Progenitor cell of endocrine pancreas (in vitro differentiated cells): ENCODE measurements at places on chromosomes 12 and 14. TPM values are rescaled to one million over a fixed set of nuclear protein-coding genes. Genes with fewer than 3 reads are reported as not detected.
A peak's percentile ranks its signal among the peaks of the same experiment; 100 is the strongest.

DNA sequence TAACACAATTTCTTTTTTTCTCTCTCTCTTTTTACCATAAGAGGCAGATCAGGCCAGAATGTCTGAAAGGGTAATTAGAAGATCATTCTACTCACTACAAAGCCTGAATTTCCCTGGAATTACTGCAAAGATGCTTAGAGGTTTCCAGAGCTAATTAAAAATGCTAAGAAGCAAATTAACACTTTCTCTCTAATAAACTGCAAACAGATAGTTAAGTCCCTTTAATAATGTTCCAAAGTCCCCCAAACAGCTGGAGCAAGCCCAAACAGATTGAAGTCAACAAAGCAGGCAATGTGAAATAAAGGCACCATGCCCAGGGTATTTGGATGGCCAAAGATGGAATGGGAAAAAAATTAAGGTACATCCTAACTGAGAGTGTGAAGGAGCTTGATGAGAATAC, 208.8 kb upstream of the LRFN5 start:
- no peaks in the 10 kb centered on the region for H3K36me3 ChIP-seq
- no peak for DNase-seq
- no peaks in the 10 kb centered on the region for H3K27me3 ChIP-seq

- no peak overlapping the region for H3K4me3 ChIP-seq
- no peak for DNase-seq
- peaks cover 5% of the 10 kb centered on the region for H3K27me3 ChIP-seq
- no peak overlapping the region for H3K27ac ChIP-seq
- peaks cover 1% of the 10 kb centered on the region for H3K4me1 ChIP-seq
Observed at GRCh38 chr12:68272732-68273131, 19.3 kb upstream of the IL22 start.

DNA sequence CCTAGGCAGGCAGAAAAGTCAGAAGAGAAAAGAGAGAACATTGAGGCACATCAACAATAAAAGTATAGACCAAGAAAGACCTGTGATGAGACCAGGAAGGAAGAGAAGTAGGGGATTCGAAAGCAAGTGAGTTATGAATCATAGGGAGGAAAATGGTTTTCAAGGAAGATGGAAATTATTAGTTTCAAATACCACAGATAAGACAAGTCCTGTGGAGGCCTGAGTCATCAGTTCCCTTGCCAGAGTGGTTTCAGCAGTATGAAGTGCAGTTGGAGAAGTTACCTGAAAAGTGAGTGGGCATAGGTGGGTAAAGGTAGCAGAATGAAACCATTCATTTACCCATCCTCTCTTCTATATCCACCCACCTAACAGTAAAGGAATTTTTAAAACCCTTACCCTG, 25.2 kb upstream of the TSPAN8 start:
- no peak overlapping the region for H3K4me3 ChIP-seq
- H3K27ac ChIP-seq = no peak overlapping the region
- no peaks in the 10 kb centered on the region for H3K27me3 ChIP-seq
- H3K36me3 ChIP-seq = peaks cover 9% of the 10 kb centered on the region

DNA sequence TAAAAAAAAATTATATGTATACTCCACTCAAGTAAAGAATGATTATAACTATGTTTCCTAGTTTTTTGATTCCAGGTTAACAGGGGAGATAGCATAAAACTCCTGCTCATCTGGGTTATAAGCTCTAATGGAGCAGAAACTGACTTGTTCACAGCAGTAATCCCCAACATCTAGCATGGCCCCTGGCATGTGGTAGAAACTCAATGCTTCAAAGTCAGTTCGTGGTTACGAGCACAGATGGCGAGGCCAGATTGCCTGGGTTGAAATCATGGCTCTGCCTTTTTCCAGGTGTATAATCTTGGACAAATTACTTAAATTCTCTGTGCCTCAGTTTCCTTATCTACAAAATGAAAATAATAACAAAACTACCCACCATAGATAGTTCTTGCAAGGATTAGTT, 183.8 kb downstream of the TTC7B start:
- no peak overlapping the region for H3K4me3 ChIP-seq
- H3K27me3 ChIP-seq = no peaks in the 10 kb centered on the region
- no peak overlapping the region for H3K27ac ChIP-seq
- H3K4me1 ChIP-seq = peaks cover 3% of the 10 kb centered on the region
- H3K36me3 ChIP-seq = peaks cover 6% of the 10 kb centered on the region

GRCh38 chr14:22384167-22384549, 204.9 kb downstream of the DAD1 start:
- H3K36me3 ChIP-seq = no peaks in the 10 kb centered on the region
- H3K4me1 ChIP-seq = peaks cover 8% of the 10 kb centered on the region
- no peak overlapping the region for H3K27ac ChIP-seq
- DNase-seq = no peak
- H3K4me3 ChIP-seq = no peak overlapping the region

- no peak for DNase-seq
- H3K4me1 ChIP-seq = peaks cover 5% of the 10 kb centered on the region
- H3K27ac ChIP-seq = no peak overlapping the region
Observed at GRCh38 chr14:52129721-52130120, 60.9 kb upstream of the NID2 start.

- no peak overlapping the region for H3K4me3 ChIP-seq
- no peak for DNase-seq
- H3K36me3 ChIP-seq = peaks cover 22% of the 10 kb centered on the region
- no peaks in the 10 kb centered on the region for H3K27me3 ChIP-seq
Observed at GRCh38 chr12:68815232-68815927, 7.4 kb downstream of the MDM2 start.

- H3K4me3 ChIP-seq = no peak overlapping the region
- no peaks in the 10 kb centered on the region for H3K4me1 ChIP-seq
- peaks cover 3% of the 10 kb centered on the region for H3K27me3 ChIP-seq
- no peak for DNase-seq
Observed at GRCh38 chr12:101927999-101928398, 50.6 kb downstream of the DRAM1 start.

DNA sequence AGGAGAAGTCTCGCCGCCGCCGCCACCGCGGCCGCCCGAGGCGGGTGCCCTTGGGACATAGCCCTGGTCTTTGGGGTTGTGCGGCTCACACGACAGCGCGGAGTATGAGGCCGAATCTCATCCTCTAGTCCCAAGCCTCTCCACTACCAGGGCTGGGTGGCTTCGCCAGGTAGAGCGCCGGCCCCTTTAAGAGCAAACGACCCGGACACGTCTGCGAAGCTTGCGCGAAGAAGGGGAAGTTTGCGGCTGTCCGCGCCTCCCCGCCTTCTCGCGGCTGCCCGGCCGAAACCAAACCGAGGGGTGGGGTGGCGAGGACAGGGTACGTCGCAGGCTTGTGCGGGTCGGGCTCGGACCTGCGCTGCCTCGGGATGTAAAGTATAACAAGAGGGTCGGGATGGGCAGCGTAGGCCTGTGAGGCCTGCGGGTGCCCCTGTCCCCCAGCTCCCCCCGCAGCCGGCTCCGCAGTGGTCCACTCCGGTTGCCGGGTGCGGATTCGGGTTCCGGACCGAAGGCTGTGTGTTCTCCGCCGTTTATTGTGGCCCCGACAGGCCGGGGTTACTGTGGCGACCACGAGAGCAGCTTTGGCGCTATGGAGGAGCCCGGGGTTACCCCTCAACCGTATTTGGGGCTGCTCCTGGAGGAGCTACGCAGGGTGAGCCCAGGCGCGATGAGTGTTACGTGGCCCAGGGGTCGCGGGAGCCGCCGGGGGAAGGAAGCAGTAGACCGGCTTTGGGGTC, 33.3 kb downstream of the MIA2 start:
- no peaks in the 10 kb centered on the region for H3K27me3 ChIP-seq
- H3K27ac ChIP-seq = peak overlapping the region; percentile 98
- peaks cover 10% of the 10 kb centered on the region for H3K36me3 ChIP-seq
- peak; percentile 62 for DNase-seq
- H3K4me3 ChIP-seq = peak overlapping the region; percentile 93

- H3K36me3 ChIP-seq = peaks cover 16% of the 10 kb centered on the region
- H3K4me1 ChIP-seq = peaks cover 13% of the 10 kb centered on the region
- H3K27me3 ChIP-seq = no peaks in the 10 kb centered on the region
- no peak for DNase-seq
Observed at GRCh38 chr14:76776428-76777251, 15.4 kb downstream of the VASH1 start.

GRCh38 chr12:102197789-102198188, at the start of gene PMCH:
Gene PMCH, minus strand, starts transcription at chr12:102197833. Its CDS starts 63 bp downstream, at chr12:102197770.
- DNase-seq = no peak
- no peak within 1 kb of the TSS for H3K27ac ChIP-seq
- no peaks in the 10 kb centered on the region for H3K36me3 ChIP-seq
- H3K4me3 ChIP-seq = no peak within 1 kb of the TSS
- H3K27me3 ChIP-seq = no peaks in the 10 kb centered on the region

DNA sequence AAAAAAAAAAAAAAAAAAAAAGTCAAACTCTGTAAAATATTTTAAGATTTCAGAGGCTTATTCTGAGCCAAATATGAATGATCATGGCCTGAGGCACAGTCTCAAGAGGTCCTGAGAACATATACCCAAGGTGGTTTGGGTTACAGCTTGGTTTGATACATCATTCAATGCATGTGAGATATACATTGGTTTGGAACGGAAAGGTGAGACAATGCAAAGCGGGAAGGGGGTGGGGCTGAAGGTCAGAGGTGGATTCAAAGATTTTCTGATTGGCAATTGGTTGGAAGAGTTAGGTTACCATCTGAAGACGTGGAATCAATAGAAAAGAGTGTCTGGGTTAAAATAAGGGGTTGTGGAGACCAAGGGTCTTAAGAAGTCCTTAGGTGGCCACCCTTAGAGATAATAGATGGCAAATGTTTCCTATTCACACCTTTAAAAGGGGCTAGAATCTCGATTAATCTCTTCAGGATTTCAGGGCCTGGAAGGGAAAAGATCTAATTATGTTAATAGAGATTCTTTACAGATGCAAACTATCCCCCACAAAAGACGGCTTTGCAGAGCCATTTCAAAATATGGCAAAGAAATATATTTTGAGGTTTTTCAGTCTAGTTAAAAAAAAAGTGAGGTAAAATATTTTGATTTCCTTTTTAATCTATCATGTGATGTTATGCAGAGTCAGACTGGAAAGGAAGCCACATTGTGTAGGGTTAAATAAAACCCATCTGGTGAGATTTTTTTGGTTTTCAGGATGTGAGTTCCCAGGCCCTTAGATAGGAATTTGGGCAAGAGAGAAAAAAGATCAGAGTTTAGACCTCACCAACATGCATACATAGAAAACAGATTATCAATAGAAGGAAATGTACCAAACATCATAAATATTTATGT, 173.8 kb upstream of the CNOT2 start:
- no peaks in the 10 kb centered on the region for H3K27me3 ChIP-seq
- H3K36me3 ChIP-seq = no peaks in the 10 kb centered on the region
- no peak for DNase-seq
- H3K27ac ChIP-seq = peak overlapping the region; percentile 30

- no peaks in the 10 kb centered on the region for H3K4me1 ChIP-seq
- no peaks in the 10 kb centered on the region for H3K27me3 ChIP-seq
- no peak overlapping the region for H3K4me3 ChIP-seq
- H3K36me3 ChIP-seq = no peaks in the 10 kb centered on the region
- H3K27ac ChIP-seq = no peak overlapping the region
Observed at GRCh38 chr12:38175538-38175937, 141.0 kb upstream of the ALG10B start.

DNA sequence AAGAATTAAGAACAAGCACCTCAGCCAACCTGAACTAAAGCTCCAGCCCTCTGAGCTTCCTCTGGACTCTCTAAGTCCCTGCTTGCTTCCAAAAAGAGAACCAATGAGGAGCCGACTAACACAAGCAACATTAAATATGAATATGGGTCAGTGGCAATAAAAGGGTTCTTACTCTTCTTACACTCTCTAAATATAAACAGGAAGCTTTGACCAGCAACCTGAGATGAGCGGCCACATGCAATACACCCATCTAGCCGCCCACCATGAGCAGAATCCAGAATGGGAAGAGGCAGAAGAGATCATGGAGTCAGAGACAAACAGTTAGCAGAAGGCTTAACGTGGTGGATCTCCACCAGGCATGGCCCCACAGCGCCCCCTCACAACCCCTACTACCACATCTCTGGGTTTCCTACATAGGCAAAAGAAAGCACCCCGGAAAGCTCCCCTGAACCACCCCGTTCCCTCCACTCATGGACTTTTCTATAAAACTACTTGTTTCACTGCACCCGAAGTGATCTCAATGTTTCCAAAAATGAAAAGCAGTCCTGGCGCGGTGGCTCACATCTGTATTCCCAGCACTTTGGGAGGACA, 59.4 kb downstream of the TTC7B start:
- peaks cover 8% of the 10 kb centered on the region for H3K4me1 ChIP-seq
- peak overlapping the region; percentile 21 for H3K27ac ChIP-seq
- no peak for DNase-seq
- H3K27me3 ChIP-seq = peaks cover 12% of the 10 kb centered on the region

DNA sequence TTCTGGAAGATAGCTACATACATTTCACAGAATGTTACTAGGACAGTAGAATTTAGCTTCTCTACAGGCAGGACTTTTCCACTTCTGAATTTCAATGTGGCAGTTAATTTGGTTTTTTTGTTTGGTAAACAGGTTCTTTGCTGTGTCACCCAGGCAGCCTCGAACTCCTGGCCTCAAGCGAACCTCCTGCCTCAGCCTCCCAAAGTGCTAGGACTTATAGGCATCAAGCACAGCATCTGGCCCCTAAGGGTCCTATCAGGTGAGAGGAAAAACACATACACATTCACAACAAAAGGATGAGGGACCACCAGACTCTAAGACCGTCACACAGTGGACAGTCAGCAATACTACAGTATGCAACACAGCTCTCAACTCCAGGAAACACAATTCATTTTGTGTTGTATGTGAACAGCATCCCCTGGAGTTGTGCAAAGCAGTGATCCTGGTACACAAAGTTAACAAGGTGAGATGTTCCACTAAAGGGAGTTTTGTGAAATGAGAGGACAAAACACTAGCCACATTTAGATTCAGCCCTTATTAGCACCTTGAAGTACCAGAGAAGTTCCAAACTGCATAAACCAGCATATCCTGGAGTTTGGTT, 6.9 kb downstream of the ATP2B1 start:
- no peak for DNase-seq
- H3K36me3 ChIP-seq = no peaks in the 10 kb centered on the region
- H3K4me1 ChIP-seq = peaks cover 49% of the 10 kb centered on the region
- H3K27ac ChIP-seq = no peak overlapping the region

DNA sequence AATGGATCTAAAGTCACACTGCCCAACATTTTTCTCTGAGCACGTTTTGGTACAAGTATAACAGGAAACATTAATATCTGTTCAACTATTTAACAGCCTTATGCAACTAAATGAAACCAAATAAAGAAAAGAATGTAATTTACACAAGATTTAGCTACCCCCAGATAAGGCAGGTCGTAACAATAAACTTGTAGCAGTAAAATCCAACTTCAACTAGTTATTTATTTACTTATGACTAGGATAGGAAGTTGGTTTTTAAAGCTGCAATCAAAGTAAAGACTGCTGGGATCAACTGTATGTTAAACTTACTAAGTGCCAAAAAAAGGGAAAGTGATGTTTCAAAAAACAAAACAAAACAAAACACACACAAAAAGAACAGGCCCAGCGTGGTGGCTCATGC, 30.9 kb downstream of the FERMT2 start:
- H3K36me3 ChIP-seq = peaks cover 4% of the 10 kb centered on the region
- peaks cover 22% of the 10 kb centered on the region for H3K4me1 ChIP-seq
- DNase-seq = no peak

Gene KRT83
- total RNA-seq = not detected in 2 replicates

Gene DNAJC22
- total RNA-seq = 36.0 and 38.7 TPM in 2 replicates

Gene ARHGEF25
- total RNA-seq = 17.0 and 18.4 TPM in 2 replicates

Gene HOTAIR
- not detected in 2 replicates for total RNA-seq

Gene GDF3
- not detected in 2 replicates for total RNA-seq

Gene PSMA6
- total RNA-seq = 175 and 177 TPM in 2 replicates
